ENCODE measurements at places on chromosomes 1 and 21.

- peak; percentile 45 for DNase-seq
These were observed at the start of gene CCDC24 for GRCh38 chr1:43991476-43992231. Gene CCDC24 (plus strand): TSS chr1:43991599. CDS start chr1:43991879, 280 bp downstream.

DNA sequence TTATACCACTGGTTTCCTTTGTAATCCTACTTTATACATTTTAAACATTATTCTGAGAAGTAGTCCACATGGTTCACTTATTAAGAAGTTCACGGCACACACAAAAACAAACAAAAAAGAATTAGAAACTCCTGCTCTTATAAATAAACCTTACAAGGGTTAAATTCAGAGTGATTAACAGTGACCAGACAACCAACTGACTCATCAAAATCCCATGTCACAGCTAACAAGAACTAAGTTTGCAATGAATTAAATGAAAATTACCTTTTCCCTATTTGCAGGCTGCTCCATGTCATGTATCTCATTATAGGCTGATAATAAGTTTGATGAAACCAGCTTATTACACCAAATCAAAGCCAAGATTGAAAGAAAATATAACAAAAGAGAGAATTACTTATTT lies 77.5 kb downstream of the PUM1 start:
- no peak for DNase-seq

- DNase-seq, result no peak
These were observed 194.6 kb downstream of the ST6GALNAC3 start for GRCh38 chr1:76269155-76269554.

DNA sequence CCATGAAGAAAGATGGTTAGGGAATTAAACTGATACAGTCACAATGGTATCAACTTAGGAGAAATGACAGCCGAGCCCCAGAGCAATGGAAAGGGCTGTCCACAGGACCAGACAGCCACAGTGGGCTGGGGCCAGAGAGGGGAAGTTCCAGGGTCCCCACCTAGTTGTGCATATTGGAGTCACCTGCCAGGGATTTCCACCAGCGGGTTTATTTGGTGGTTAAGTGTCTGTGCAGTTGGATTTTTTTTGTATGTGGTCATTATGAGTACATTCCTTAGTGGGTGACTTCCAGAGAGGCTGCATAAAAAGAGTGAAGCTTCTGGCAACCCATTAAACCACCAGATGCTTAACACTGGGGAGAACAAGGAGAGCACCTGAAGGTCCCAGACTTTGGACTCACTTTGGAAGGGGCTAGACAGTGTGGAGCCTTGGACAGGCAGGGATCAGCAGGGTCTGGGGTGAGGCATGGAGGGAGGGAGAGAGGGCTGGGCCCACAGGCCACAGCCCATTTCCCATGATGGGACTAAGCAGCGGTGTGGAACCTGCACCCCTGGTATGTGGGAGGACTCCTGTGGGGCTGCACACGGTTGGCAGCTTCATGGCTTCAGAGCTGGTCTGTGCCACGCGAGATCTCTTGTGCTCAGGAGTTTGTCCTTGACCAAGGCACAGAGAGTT lies 7.8 kb upstream of the PTTG1IP start:
- no peak for DNase-seq

- no peak for DNase-seq
These were observed 35.6 kb upstream of the LRRC3 start for GRCh38 chr21:44419679-44420078.

- no peak for DNase-seq
These were observed 40.7 kb downstream of the RIPK4 start for GRCh38 chr21:41726058-41726558.

DNA sequence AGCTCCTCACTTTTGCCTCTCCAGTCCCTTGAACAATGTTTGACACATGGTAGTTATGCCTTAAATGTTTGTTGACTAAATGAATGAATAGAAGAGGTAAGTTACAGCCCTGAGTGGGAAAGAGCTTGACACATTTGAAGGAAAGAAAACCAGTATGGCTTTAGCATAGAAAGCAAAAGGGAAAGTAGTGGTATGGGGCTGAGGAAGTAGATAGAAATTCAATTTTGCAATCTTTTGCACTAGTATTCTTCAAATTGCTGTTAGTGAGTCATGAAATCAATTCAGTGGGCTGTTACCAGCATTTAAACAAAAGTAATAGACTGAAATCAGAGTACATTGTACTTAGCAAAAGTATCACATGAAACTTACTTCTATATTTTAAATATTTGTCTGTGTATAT lies 21.1 kb downstream of the PLA2G4A start:
- DNase-seq, result no peak

GRCh38 chr1:16141573-16142336 lies 14.1 kb downstream of the EPHA2 start:
- DNase-seq, result no peak

DNA sequence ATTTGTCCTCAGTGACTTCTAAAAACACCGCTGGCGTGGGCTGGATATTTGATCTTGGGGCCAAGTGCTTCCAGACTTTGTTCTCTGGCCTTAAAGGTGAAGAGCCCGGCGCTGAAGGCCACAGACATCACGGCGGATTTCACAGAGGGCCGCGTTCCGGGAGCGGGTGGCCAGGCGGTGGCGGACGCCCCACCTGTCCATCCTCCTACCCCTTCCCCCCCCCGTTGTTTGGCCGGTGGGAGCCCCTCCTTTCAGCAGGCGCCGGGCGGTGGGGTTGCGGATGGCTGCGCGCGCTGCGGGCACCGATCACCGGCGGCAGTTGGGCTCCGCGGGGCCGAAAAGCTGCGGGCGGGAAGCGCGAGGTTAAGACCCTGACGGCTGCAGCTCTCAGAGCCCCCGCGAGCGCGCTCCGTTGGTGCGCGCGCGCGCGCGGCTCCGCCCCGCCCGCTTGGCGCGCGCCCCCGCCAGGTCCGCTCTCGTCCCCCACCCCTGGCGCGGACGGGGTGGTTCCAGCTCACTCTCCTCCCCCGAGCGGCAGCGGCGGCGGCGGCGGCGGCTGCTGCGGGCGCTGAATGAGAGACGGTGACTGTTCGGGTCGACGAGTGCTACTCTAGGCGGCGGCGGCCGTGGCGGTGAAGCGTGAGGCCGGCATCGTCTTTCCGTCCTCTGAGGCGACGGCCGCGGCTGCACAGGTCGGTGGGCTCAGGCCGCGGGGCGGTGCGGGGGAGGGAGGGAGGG lies at the start of gene RALGPS2:
Gene RALGPS2, plus strand, starts transcription at position 517 of the 738 bp plus-strand sequence. CDS start 51,521 bp downstream, outside the sequence.
- peak; percentile 32 for DNase-seq

- no peak for DNase-seq
These were observed at the start of gene ABCG1 for GRCh38 chr21:42218836-42219605. Gene ABCG1 (plus strand): TSS chr21:42219140. CDS start chr21:42219263, 123 bp downstream.

DNA sequence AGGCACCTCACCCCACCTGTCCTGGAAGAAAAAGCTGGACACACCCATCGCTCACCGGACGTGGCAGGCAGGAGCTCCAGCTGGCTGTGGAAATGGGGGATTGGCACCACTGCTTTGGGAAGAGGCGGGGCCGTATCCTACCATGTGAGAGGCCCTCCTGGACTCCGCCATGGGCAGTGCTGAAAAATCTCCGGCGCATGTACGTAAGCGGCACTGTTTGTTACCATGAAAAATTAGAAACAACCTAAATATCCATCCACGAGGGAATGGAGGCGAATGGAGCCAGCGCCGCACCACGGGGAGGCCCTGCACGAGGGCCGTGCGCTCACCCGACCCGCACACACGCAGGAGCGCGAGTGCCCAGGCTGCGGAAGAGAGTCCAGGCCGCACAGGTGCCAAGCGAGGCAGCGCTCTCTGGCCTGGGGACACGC lies 3.1 kb downstream of the KRTAP10-8 start:
- no peak for DNase-seq

DNA sequence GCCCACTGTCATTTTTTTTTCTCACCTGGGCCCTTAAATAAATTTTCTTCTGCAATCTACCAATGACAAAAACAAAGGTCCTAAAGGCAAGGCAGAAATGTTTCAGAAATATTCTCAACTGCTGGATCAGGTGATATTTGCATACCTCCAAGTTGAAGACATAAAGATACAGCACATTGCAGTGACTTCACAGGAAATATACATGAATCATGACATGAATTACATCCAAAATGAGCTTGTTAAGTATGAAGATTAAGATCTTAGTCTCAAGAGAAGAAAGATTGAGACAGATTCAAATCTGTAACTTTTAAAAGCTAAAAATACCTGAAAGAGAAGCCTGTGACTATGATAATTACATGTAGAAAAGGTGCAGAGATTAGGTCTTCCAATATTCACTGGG lies 207.8 kb downstream of the SIPA1L2 start:
- DNase-seq, result no peak

DNA sequence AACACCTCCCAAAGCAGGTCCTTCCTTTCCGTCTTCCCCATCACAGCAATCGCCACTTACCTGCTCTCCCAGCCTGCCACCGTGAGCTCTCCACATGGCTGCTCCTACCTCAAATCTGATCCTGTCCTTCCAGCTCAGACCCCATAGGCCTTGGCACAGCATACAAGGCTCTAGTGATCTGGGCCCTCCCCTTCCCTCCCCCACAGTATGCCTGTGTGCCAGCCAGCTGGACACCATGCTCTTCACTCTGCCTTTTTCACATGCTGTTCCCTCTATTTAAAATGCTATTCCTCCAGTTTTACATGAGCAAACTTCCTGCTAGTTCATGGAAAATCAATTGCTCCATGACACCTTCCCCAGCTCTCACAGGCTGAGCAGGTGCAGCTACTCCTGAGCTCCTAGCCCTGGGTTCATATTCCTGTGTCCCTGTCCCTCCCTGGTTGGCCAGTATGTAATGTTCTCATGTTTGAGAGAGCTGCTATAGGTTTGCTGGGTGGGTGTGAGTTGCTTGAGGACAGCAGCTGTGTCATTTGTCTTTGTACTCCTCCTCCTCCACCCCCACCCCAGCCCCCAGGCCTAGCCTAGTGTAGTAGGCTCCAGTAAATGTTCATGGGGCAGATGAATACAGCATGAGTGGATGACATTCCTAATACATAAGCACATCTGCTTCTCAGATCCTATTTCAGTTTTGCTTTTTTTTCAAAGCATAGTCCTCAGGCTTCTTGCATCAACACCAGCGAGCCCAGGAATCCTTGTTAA lies 6.3 kb upstream of the TNNT2 start:
- no peak for DNase-seq

- no peak for DNase-seq
These were observed 653.4 kb downstream of the KCNT2 start for GRCh38 chr1:195954848-195955247.

DNA sequence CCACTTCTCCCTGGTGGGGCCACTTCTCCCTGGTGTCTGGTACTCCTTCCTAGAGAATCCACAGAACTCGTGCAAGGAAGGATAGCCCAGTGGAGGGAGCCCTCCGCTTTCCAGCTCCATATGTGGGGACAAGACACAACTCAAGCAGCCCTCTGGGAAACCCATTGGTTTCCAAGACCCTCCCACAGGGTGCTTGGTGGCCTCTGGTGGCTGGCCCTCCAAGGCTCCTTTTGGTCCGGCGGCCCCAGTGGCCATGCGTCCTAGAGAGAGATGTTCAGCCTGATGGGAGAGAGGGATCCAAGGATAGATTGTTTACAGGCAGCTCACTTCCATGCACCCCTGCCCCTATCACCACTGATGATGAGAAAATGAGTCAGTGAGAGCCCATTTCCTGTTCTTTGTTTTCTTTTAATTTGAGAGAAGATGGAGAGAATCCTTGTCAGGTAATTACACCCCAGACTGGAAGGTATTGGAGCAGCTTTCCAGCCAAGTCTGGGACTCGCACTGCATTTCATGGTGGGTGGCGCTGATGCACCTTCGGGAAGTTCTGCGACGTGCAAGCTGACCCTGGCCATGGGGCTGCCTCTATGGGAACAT lies 486.2 kb upstream of the VAMP3 start:
- DNase-seq, result no peak

GRCh38 chr1:65524931-65525265 lies 104.4 kb downstream of the LEPR start:
- DNase-seq, result no peak

- DNase-seq, result no peak
These were observed 20.2 kb upstream of the KCNAB2 start for GRCh38 chr1:6025269-6026094.

DNA sequence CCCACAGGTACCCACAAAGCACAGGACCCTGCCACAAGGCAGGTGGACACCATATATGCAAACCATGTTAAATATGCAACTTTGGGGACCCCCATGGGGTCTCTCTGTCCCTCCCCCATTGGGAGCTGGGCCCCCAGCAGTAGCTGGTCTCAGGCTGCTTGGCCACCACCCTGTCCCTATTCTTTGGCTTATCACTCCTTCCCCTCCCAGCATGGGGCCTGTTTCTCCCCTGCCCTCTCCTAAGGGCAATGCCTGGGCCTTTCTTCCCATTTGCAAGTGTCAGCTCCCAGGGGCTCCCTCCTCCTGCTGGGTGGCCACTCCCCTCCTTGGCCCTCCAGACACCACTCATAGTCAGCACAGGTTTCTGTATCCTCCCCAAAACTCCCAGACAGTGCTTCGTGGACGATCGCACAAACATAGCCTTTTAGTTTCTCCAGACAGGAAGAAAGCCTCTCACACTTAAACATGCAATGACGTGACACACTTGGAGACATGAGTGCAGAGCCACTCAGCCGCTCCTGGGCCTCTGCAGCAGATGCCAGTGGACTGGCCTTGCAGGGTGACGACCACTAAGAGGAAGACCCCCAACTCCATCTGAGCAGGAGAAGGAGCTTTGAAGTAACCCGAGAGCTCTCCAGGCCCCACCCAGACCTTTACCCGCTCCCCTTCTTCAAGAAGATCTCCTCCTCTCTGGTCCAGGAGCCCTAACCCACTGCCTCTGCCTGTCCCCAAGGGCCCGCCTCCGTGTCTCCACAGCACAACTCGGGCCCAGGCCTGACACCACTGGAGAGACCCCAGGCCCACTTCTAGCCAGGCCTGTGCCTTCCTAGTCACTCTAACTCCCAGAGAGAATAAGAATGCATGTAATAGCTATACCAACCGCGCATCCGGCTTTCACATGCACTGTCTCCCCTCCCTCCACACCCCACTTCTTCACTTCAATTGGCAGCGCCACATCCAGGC lies 22.9 kb downstream of the CITED4 start:
- DNase-seq, result no peak

GRCh38 chr1:35854989-35855700 lies 27.9 kb upstream of the AGO1 start:
- DNase-seq, result no peak

GRCh38 chr1:184633785-184634184 lies 120.9 kb downstream of the EDEM3 start:
- no peak for DNase-seq

GRCh38 chr21:18646116-18646515 lies 242.5 kb upstream of the TMPRSS15 start:
- no peak for DNase-seq

- DNase-seq, result no peak
These were observed 75.6 kb upstream of the ROR1 start for GRCh38 chr1:63698001-63698838.

GRCh38 chr1:20883766-20884165 lies 96.7 kb upstream of the HP1BP3 start:
- no peak for DNase-seq

- DNase-seq, result no peak
These were observed 45.3 kb upstream of the EPHA8 start for GRCh38 chr1:22517956-22518355.

GRCh38 chr1:3942416-3943122 lies 42.5 kb upstream of the C1orf174 start:
- no peak for DNase-seq

- DNase-seq, result no peak
These were observed 135.9 kb downstream of the NPHP4 start for GRCh38 chr1:5856246-5856815.
